AG09309 (cell line): ENCODE measurements at places on chromosomes 13 and 19.

DNA sequence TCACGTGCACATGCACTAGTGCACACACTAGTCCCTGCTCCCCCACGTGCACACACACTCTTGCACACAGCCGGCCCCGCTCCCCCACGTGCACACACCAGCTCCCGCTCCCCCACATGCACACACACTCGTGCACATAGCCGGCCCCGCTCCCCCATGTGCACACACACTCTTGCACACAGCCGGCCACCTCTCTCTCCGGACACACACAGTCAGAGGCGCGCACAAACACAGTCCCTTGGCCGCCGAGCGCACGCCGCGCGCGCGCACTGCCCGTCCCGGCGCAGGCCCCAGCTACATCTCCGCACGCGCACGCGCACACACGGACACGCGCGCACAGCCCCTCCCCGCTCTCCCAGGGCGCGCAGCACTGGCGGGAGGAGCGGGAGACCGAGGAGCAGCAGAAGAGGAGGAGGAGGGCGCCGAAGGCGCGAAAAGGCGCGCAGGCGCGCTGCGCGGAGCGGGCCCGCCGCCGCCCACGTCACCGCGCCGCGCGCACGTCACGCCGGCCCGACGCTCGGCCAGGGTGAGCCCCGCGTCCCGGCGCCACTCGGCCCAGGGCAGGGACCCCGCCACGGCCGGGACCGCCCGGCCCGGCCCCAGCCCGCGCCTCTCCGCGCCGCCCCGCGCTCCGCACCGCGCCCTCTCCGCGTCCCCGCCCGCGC is at the start of gene TFDP1:
TSS of gene TFDP1 (plus strand) at position 549 of the 665 bp plus-strand sequence. CDS start 1,085 bp downstream, outside the sequence.
- peak; percentile 11 for DNase-seq

- DNase-seq, result no peak
Measured at GRCh38 chr19:3801412-3802096, 15.4 kb upstream of the MATK start.

DNA sequence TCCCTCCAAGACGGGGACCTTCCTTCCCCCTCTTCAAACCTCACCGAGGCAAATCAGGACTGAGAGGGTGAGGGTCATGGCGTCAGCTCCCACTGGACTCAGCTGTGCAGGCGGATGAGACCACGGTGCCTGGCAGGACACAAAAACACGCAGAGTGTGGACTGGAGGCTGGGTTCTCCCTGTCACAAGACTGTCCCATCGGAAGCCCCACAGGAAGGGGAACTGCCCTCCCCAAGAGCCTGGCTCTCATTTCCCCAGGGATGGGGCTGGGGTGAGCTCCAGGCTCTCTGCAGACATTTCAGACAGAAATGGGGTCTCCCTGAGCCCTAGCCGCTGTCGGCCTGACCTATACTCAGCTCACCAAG is at the start of gene LILRB5:
TSS of gene LILRB5 (minus strand) at position 158 of the 365 bp plus-strand sequence. CDS start at position 78, 80 bp downstream.
- DNase-seq, result no peak

GRCh38 chr13:97194479-97194878 is 27.7 kb upstream of the MBNL2 start:
- no peak for DNase-seq

DNA sequence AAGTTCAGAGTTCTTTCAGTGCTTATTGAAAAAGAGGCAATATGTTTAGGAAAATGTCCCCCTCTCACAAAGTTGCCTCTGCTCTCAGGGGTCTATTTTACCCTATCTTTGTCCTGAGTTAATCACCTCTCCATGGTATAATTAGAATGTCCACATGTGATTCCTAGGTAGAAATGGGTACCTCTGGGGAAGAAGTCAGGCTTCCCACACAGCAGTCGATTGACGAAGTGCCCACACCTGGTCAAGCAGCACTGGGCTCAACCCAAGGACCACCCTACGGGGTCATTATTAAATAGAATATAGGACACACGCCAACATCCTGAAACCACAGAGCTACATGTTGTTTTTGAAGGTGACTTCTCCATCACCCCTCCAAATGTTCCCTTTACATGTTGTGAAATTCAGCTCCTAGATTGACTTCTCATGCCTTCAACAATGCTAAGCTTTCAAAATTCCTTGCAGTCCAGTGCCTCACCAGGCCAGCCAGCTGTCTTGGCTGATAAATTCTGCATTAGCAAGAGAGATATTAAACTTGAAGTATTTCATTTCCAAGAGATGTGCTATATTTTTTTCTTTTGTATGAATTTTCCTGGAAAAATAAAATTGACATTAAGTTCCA is 43.6 kb upstream of the FAM124A start:
- DNase-seq, result no peak

GRCh38 chr13:53447863-53448262 is 419.2 kb downstream of the OLFM4 start:
- no peak for DNase-seq

GRCh38 chr19:39444598-39445195 is 685 bp upstream of the SUPT5H start:
- no peak for DNase-seq

- DNase-seq, result no peak
Measured at GRCh38 chr13:107778094-107778493, 437.2 kb downstream of the LIG4 start.

GRCh38 chr13:95292622-95293021 is 8.6 kb downstream of the ABCC4 start:
- no peak for DNase-seq

DNA sequence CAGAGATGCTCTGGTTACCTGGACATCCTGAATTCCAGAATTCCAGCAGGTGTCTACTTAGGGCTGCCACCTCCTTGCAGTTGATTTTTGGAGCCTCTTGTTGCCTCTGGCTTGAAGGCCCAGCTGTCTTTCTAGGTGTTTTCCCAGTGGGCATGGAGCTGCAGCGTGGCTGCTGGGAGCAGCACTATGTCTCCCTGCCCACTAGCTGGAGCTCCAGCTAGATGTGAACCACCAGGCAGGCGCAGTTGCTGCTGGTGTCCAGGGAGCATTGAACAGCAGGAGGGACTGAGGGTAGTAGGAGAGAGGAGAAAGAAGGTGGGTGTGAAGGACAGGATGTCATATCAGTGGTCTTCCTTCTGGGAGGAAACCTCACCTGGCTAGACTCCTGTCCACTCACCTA is 9.9 kb upstream of the SELENOW start:
- no peak for DNase-seq

DNA sequence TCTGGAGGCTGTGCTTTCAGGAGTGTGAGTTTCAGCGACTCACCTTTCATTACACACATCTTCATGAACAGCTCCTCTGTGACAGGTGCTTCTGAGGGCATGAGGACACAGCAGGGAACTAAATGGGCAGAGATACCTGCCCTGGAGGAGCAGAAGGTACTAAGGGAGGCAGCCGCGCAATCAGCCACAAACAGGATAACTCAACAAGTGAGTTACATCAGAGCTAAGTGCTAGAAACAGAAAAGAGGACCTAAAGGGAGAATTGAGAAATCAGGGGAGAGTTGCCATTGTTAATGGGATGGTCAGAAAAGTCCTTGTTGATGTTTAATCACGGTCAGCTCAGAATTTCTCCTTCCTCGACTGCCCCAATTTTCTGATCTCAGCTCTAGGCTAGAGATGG is 42.5 kb downstream of the SYDE1 start:
- DNase-seq, result no peak

- no peak for DNase-seq
Measured at GRCh38 chr19:18853755-18854427, 22.1 kb downstream of the UPF1 start.

DNA sequence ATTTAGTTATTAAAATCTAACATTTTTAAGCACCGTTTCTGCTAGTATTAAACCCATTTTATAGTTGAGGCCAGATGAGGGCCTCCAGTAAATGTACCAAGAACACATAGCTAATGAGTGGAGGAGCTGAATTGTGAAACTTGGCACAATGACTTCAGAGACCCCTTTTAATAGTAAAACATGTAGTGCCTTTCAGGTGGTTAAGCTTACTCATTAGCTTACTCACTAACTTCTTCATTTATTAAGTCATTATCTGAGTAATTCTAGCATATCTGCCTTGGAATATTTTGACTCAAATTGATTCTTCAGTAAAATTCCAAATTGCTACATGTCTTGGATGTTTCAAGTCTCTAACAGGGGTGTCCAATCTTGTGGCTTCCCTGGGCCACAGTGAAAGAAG is 735.2 kb downstream of the LIG4 start:
- no peak for DNase-seq

DNA sequence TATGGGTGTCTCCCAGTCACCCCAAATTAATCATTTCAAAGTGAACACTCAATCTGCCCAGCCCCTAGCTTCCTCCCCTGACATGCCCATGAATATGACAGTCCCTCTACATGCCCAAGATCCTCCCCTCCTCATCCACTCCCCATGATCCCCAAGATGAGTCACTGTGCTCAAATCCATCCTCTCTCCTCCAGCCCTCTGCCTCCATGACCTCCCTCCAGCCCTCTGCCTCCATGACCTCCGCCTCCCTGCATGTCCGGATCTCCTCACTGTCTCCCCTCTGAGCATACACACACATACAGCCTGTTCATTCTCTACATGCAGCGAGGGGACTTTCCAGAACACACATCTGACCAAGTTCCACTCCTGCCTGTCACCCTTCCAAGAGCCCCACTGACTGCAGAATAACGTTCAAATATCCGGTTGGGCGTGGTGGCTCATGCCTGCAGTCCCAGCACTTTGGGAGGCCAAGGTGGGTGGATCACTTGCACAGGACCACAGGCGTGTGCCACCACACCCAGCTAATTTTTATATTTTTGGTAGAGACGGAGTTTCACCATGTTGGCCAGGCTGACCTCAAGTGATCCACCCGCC is 18.4 kb upstream of the FEM1A start:
- no peak for DNase-seq

GRCh38 chr19:45103156-45103507 is 10.2 kb downstream of the PPP1R37 start:
- DNase-seq, result no peak

DNA sequence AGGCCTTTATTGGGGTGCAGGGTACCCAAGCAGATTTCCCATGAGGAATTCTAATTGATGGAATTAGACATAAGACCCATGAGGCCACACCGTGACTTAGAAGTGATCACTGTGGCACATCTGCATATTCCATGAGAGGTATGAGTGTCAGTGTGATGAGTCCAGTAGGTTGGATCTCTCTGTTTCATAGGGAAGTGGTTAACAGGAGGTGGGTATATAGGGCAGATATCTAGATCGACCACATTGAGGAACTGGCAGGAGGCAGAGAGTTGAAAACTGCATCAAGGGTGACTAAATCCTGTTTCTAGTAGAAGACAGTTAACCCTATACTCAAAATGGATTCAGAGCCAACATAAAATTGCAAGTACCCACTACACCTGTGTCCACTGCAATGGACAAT is 68.6 kb upstream of the MIR17HG start:
- DNase-seq, result no peak

DNA sequence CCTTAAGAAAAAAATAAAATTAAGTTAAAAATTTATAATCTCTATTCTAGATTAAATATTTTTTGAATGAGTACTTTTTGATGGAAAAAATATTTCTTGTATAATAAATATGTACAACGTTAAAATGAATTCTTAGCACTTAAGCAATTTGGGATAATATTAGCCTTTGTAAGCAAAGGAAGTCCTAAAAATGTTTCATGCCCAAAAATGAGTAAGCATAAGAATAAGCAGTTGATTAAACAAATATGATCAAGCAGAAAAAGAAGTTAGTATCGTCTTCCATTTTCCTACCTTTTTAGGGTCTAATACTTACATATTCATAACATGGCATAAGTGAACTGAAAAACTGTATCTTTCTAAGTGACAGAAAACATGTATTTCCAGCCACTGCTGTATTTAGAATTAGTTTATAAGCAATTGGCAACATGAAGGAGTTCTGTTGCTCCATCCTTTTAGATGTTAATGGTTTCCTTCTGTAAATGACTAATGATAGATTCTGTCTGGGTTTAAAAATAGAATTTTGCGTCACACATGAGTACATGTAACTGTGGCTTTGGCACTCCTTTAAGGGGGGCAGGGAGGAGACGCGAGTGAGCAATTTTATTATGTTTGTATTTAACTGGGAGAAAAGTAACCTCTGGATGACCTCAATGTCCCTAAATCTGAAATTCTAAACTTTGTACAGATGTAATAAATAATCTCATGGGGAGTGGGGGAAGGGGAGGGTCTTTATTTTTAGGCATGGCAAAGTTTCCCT is 237.4 kb downstream of the RGCC start:
- DNase-seq, result peak; percentile 91

- DNase-seq, result no peak
Measured at GRCh38 chr13:62837895-62838294, 1422.2 kb upstream of the PCDH20 start.

- no peak for DNase-seq
Measured at GRCh38 chr13:110229905-110230563, 76.9 kb downstream of the COL4A1 start.

GRCh38 chr19:35320065-35320713 is 8.8 kb upstream of the CD22 start:
- no peak for DNase-seq

- peak; percentile 24 for DNase-seq
Measured at GRCh38 chr19:35545001-35545854, at the start of gene TMEM147. TMEM147 (plus strand) TSS chr19:35545626; CDS start chr19:35545740, 114 bp downstream.

DNA sequence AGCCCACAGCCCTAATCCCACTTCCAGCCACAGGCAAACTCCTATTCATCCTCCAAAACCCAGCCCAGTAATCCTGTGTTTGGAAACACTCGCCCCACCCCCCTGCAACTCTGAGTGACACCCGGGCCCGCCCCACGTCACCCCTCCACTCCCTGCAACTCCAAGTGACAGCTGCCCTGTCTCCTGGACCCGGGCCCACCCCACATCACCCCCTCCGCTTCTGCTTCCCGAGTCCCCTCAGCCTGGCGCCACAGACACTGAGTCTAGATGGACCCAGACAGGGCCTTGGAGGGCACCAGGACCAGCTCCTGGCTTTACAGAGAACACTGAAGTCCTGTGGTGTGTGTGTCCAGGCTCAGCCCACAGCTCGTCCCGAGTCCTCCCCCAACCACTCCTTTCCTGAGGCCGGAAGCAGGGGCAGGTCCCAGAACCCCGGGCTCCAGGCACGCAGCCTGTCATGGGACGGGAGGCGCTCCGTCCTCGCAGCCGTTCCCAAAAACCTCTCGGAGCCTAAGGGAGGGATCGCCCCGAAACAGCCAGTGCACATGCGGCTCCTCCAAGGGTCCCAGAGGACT is 7.7 kb downstream of the REXO1 start:
- DNase-seq, result no peak

DNA sequence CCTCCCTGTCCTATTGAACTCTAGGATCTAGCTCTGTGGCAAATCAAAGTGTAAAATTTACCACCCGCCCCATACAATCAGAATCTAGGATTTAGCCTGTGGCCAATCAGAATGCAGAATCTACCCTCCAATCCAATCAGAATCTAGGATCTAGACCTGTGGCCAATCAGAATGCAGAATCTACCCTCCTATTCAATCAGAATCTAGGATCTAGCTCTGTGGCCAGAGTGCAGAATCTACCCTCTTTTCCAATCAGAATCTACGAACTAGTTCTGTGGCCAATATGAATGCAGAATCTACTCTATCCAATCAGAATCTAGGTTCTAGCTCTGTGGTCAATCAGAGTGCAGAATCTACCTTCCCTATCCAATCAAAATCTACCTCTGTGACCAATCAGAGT is 25.8 kb downstream of the PRKD2 start:
- no peak for DNase-seq

GRCh38 chr13:19695829-19696228 is 62.4 kb downstream of the MPHOSPH8 start:
- DNase-seq, result no peak
